ENCODE measurements at places on chromosomes 1 and 21. TPM values are rescaled to one million over a fixed set of nuclear protein-coding genes. Genes with fewer than 3 reads are reported as not detected.
A peak's percentile ranks its signal among the peaks of the same experiment; 100 is the strongest.

- H3K4me1 ChIP-seq = no peaks in the 10 kb centered on the region
- no peaks in the 10 kb centered on the region for H3K27me3 ChIP-seq
- DNase-seq = no peak
- no peak overlapping the region for H3K4me3 ChIP-seq
- no peak overlapping the region for H3K27ac ChIP-seq
These were observed 243.2 kb upstream of the NR5A2 start for GRCh38 chr1:199784138-199784895.

GRCh38 chr1:91619881-91620280 lies 119.2 kb downstream of the CDC7 start:
- H3K4me1 ChIP-seq = peaks cover 20% of the 10 kb centered on the region
- H3K27ac ChIP-seq = no peak overlapping the region
- no peak overlapping the region for H3K4me3 ChIP-seq
- H3K36me3 ChIP-seq = no peaks in the 10 kb centered on the region
- no peaks in the 10 kb centered on the region for H3K27me3 ChIP-seq
- DNase-seq = no peak

DNA sequence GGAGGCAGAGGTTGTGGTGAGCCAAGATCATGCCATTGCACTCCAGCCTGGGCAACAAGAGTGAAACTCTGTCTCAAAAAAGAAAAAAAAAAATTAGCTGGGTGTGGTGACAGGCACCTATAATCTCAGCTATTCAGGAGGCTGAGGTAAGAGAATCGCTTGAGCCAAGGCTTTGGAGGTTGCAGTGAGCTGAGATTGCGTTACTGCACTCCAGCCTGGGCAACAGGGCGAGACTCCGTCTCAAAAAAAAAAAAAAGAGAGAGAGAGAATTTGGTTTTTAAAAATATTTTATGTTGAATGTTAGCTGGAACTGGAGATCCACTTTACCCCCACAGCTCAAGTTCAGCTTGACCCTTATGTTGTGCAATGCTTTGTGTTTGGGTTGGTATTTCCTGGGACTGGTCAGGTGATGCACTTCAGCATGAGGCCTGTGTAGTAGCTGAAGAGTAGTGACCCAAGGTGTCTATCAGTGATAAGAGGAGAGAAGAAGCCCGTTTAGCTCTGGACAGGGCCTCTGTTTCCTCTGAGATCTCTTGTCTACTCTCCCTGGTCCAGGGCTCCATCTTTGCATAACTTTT lies 36.8 kb upstream of the MACF1 start:
- no peak overlapping the region for H3K27ac ChIP-seq
- peaks cover 43% of the 10 kb centered on the region for H3K4me1 ChIP-seq
- no peaks in the 10 kb centered on the region for H3K27me3 ChIP-seq

DNA sequence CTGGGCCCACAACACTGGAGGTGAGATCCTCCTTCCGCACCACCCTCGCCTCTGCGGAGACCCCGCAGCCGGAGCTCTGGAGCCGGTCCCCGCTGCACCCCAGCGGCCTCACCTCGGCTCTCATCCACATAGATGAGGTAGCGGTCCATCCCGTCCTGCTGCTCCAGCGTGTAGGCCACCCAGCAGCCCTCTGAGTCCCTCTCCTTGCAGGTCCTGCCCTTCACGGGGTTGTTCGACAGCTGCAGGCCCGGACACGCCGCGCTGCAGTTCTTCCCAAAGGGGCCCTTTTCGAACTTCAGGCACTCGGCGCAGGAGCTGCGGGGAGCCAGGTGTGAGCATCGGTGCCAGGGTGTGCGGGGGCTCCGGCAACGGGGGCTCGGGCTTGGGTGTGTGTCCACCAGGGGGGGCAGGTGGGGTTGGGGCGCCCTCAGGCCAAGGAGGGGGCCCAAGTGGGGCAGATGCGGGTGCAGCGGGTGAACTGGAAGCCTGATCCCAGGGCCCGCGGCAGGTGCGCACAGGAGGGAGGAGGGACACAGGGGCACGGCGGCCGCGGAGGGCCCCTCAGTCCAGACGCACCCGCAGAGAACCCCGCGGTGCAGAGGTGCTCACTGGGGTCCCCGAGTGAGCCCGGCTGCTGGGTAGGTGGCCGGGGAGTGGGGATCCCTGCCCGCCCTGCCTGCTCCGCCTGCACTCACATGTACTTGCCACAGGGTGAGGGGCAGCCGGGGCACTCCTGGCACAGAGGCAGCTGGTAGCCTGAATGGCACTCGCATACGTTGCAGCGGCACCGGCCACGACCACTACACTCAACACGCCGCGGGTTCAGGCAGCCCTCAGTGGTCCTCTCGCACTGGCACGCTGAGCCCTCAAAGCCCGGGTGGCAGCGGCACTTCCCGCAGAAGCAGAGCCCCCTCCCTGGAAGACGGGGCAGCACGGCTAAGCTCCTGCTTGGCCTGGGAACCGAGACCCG lies 15.4 kb upstream of the PTTG1IP start:
- no peak for DNase-seq
- no peaks in the 10 kb centered on the region for H3K36me3 ChIP-seq
- H3K27me3 ChIP-seq = peaks cover 15% of the 10 kb centered on the region
- no peak overlapping the region for H3K4me3 ChIP-seq
- H3K27ac ChIP-seq = no peak overlapping the region
- H3K4me1 ChIP-seq = peaks cover 16% of the 10 kb centered on the region

- H3K4me3 ChIP-seq = peak overlapping the region; percentile 27
- H3K27ac ChIP-seq = peak overlapping the region; percentile 96
- peaks cover 90% of the 10 kb centered on the region for H3K4me1 ChIP-seq
- no peaks in the 10 kb centered on the region for H3K36me3 ChIP-seq
- DNase-seq = peak; percentile 94
These were observed 14.8 kb downstream of the IL6R start for GRCh38 chr1:154419620-154420571.

DNA sequence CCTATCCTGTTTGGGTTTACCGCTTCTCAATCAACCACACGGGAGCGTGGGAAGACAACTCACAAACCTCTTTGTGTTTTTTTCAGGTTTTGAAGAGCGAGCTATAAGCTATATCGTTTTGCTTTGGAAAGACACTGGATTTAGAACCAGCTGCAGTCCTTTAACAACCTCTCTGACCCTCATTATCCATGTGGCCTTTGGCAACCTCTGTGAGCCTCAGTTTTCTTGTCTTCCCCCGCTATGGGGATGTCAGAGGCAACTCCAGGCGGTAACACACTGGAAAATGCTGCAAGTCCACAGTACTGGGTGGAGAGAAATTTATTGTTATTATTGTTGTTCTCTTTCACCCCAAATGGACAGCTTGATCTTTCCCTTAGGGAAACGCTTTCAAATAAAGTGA lies 100.0 kb downstream of the ETS2 start:
- H3K36me3 ChIP-seq = no peaks in the 10 kb centered on the region
- DNase-seq = no peak
- H3K4me1 ChIP-seq = peaks cover 65% of the 10 kb centered on the region
- no peak overlapping the region for H3K4me3 ChIP-seq

GRCh38 chr1:114986286-114986685 lies 43.3 kb upstream of the TSHB start:
- H3K27ac ChIP-seq = no peak overlapping the region
- no peak overlapping the region for H3K4me3 ChIP-seq

DNA sequence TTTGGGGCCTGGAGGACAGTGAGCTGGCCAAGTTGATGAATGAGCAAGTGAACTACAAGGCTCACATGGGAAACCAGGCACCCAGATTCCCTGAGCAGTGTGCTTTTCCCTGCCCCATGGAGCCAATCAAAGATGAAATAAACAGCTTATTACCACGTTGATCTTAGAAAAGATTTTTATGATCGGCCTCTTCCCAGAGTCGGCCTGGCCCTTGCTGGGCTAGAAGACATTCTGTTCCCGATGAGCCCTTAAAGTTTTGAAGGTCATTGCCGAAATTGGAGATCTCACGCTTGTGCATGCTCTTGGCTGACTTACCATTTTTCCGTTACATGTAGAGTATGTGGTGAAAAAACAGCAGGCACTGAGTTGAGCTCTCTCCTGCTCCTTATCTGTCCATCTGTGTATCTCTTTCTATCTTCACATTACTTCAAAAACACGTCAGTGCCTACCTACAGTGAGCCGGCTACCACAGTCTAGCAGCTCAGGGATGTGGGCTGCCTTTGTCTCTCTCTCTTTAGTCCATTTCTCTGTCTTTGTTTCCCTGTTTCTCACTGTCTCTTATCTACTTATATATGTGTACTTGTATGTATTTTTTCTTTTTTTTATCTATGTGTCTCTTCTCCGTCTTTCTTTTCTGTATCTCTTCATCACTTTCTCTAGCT lies 248.8 kb upstream of the USP24 start:
- H3K27ac ChIP-seq = peak overlapping the region; percentile 88
- no peaks in the 10 kb centered on the region for H3K27me3 ChIP-seq
- no peak overlapping the region for H3K4me3 ChIP-seq
- H3K4me1 ChIP-seq = peaks cover 45% of the 10 kb centered on the region

The SPRR2A gene
- not detected for total RNA-seq

DNA sequence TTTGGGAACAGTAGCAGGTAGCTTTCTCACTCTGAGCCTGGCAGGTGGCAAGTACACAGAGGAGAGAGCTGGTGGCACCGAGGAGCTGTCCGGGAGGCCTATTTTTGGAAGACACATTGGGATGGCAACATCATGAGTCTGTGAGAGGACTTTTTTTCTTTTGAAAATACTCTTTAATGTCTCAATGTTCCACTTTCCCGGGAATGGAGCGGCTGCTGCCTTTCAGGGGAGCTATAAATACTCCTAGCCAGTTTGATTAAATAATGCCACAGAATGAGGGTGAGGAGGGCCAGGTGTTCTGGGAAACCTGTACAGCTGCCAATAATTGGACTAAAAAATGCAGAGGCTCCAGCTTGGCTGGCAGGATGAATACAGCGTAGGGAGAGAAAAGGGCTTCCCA lies 93.3 kb upstream of the COG2 start:
- DNase-seq = no peak
- H3K36me3 ChIP-seq = no peaks in the 10 kb centered on the region
- H3K27me3 ChIP-seq = no peaks in the 10 kb centered on the region
- no peak overlapping the region for H3K27ac ChIP-seq

- H3K27me3 ChIP-seq = peaks cover 6% of the 10 kb centered on the region
- no peak overlapping the region for H3K4me3 ChIP-seq
- H3K27ac ChIP-seq = no peak overlapping the region
- H3K36me3 ChIP-seq = no peaks in the 10 kb centered on the region
These were observed 81.8 kb downstream of the KCNN3 start for GRCh38 chr1:154788110-154788870.

The NECTIN4 gene
- total RNA-seq = 188 TPM

- peaks cover 14% of the 10 kb centered on the region for H3K4me1 ChIP-seq
- no peak overlapping the region for H3K27ac ChIP-seq
- H3K27me3 ChIP-seq = no peaks in the 10 kb centered on the region
These were observed 872 bp upstream of the PINK1 start for GRCh38 chr1:20632386-20632785.

The NBPF20 gene
- total RNA-seq = 2.1 TPM

DNA sequence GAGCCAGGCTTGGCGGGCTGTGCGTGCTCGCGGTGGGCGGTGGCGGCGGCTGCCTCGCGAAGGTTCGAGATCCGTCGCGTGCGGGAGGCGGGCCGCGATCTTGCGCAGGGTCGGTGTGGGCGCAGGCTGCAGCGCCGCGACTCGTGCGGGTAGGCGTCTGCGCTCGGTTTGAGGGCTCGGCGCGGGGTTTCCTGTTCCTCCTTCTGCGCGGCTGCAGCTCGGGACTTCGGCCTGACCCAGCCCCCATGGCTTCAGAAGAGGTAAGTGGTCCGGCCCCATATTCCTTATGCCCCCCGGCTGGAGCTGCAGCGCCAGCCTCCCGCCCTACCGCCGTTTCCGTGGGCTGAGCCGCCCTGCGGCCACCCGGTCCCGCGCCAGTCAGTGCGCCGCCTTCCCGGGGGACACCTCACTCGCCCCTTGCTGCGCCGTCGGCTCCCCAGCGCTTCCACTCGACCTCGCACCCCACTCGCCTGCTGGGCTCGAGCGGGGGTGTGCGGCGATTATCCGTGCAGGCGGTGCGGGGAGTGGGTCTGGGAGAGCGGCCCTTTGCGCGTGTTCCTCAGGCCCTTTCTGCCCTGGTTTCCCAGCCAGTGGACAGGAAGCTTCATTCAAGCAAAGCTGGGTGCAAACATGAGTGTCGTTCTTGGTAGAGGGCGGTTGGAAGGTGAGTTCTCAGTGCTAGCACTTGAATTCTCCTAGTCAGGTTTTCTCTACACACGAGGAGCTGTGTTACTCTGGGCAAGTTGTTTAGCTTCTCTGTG lies at the start of gene CACYBP:
TSS of gene CACYBP (plus strand) at position 12 of the 761 bp plus-strand sequence. CDS start at position 246, 234 bp downstream.
- H3K27me3 ChIP-seq = no peaks in the 10 kb centered on the region
- H3K4me1 ChIP-seq = peaks cover 32% of the 10 kb centered on the region
- H3K4me3 ChIP-seq = peak within 1 kb of the TSS; percentile 76
- DNase-seq = peak; percentile 81

DNA sequence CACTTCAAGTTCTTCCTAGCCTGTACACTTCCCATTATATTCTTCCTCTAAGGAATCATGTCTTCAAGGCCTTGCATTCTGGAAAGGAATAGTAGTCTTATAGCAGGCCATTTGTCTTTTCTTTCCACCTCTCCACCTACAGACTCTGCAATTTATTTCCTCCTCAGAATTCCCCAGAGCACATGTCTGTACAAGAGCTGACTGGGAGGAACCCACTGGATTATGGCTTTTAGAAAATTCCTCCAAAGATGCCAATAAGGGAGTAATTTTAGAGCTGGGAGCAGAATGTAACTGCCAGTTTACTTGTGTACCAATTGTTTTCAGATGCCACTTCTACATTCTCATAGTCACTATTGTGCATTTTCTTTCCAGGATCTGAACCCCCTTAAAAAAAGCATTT lies 3.4 kb upstream of the PSMG1 start:
- H3K4me1 ChIP-seq = peaks cover 38% of the 10 kb centered on the region
- no peak overlapping the region for H3K27ac ChIP-seq
- H3K36me3 ChIP-seq = no peaks in the 10 kb centered on the region

DNA sequence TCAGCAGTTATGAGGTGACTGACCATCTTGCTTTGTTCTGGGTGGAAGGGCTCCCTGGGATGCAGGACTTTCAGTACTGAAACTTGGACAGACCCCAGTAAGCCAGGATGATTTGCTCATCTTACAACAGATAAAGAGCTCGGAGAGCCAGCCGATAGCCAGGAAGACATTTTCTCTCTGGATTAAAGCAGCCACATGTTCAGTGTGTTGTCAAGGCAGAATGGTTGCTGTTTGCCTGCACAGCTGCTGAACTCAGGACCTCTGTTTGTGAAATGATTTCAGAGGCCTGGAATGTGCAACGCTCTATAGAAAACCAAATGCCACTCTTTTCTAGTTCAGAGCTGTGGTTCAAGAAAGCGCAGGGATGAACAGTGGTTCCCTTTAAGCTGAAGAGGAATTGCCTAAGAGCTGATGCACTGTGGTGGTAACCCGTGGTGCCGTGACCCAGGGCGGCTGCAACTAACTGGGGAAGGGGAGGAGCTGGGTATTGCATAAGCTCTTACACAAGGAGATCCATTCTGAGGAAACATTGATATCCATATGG lies 40.7 kb downstream of the CASQ2 start:
- H3K27ac ChIP-seq = peak overlapping the region; percentile 73
- peaks cover 17% of the 10 kb centered on the region for H3K4me1 ChIP-seq
- H3K36me3 ChIP-seq = no peaks in the 10 kb centered on the region
- DNase-seq = peak; percentile 85

DNA sequence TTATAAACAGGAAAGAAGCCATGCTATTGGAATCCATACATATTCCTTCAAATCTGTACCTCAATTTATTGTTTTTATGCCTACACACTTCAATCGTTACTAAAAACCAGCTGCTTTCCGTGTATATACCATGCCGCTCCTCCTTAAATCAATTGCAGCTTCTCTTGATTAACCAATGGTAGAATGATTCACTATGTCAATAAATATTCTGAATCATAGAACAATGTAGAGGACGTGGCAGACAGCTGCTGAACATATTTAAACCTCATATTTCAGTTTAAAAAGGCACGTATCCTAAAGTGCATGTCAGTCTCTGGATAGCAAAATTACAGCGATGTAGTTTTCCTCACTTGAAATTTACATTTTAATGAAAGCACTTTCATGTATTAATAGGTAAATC lies 100.4 kb downstream of the MRPL39 start:
- no peak overlapping the region for H3K4me3 ChIP-seq
- H3K27ac ChIP-seq = no peak overlapping the region
- DNase-seq = no peak
- no peaks in the 10 kb centered on the region for H3K27me3 ChIP-seq
- H3K4me1 ChIP-seq = no peaks in the 10 kb centered on the region
